ENCODE measurements at places on chromosomes 3 and 15.

- DNase-seq = no peak
Measured at GRCh38 chr3:81531263-81531662, 230.2 kb downstream of the GBE1 start.

GRCh38 chr15:89111961-89112340 lies 23.7 kb downstream of the ABHD2 start:
- DNase-seq = no peak

- peak; percentile 23 for DNase-seq
Measured at GRCh38 chr3:188584162-188584529, 430.2 kb downstream of the LPP start.

GRCh38 chr3:14684447-14684846 lies 9.5 kb downstream of the C3orf20 start:
- DNase-seq = no peak

GRCh38 chr3:19199131-19199530 lies 50.8 kb downstream of the KCNH8 start:
- no peak for DNase-seq

DNA sequence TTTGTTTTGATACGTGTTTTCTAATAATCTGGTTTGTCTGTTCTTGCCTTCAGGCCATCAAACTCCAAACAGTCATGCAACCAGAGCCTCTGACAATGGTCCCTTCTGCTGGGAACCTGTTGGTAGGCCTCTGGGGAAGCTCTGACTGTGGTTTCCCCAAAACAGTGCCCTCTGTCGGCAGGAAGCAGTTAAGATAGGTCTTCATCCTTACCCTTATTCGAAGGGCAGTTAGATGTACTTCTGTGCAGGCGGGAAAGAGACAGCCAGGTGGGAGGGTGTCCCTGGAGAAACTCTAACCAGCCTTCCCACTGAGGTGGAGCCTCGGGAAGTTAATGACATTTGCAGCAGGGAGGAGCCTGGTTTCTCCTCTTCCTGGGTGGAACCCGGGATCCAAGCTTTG lies 81.6 kb upstream of the CHMP2B start:
- no peak for DNase-seq

DNA sequence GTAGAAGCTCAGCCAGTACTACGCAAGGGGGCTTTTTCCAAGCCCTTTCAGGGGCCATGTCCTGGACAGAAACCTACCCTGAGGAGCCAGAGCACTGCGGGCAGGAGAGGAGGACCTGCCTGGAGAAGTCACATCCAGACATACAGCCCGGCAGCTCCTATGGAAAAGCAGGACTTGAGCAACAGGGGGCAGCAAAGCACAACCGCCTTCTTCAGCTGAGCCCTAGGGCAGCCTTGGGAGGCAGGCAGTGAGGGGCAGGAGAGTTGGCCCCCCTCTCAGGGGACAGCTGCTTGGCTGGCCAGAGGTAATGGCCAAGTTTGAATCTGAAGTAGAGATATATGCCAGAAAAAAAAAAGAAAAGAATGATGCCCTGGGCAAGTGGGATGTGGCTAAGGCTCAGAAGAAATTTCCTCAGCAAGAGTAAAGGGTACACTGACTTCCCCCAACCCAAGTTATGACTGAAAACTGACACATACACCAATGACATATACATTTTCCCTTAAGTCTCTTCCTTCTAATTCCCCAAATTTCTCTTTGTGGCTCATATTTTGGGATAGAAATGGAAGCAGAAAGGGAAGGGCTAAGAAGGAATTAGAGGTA lies 56.9 kb downstream of the CYP19A1 start:
- no peak for DNase-seq

DNA sequence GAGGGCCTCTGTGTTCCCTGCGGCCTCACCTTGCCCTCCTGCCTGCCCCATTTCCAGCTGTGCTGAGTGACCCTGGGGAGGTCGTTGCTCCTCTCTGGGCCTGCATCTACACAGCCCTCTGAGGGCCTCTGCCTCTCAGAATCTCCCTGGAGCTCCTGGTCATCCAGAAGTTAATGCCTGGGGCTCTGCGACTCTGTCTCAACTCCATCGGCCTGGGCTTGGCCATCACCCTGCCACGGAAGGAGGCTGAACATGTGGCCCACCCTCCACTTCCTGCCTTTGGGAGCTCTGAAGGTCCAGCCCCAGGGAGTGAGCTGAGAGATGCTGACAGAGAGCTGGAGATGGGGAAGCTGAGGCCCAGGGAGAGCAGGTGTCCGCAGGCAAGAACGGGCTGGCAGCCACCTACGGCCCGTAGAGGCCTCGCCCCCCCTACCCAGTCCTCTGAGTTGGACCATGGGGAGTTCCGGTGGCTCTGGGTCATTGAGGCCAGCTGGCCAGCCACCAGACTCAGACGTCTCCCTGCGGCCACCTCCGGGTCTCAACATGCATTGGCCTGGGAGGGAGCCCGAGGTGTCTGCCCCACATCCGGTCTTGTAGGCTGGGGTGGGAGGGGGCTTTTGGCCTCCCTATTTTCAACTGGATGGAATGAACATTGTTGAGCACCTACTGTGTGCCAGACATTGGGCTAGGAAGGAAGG lies 34.2 kb downstream of the GRIP2 start:
- no peak for DNase-seq

DNA sequence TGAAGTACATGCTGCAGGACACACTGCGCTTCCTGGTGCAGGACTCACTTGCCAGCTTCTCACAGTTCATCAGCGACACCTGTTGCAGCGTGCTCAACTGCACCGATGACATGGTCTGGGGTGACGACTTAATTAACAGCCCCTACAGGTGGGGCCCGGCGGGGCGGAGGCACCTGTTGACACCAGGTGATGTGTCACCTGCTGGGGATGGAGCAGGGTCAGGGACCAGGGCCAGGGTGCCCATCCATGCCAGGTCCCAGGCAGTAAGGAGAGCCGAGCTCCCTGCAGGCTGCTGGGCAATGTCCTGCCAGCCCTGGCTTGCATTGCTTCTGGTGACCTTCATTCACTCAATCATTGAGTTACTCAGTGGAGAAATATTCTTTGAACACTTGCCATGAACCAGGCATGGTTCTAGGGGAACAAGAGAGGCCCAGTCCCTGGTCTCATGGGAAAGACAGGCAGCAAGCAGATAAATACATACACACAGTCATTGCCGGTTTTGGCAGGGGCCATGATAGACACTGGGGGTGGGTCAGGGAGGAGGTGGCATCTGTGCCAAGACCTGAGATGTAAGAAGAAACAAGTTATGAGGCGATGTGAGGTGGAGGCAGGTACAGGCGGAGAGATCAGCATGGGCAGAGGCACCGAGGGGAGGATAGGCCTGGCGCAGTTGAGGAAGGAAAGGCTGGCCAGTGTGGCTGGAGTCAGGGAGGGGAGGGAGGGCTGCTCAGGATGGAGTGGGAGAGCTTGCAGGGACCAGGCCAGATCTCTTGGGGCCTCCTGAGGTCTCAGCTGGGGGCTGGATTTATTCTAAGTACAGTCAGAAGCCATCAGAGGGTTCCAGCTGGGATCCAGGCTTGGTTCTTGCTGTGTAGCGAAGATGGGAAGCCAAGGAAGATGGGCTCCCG lies 30.8 kb downstream of the DNAH1 start:
- DNase-seq = no peak

DNA sequence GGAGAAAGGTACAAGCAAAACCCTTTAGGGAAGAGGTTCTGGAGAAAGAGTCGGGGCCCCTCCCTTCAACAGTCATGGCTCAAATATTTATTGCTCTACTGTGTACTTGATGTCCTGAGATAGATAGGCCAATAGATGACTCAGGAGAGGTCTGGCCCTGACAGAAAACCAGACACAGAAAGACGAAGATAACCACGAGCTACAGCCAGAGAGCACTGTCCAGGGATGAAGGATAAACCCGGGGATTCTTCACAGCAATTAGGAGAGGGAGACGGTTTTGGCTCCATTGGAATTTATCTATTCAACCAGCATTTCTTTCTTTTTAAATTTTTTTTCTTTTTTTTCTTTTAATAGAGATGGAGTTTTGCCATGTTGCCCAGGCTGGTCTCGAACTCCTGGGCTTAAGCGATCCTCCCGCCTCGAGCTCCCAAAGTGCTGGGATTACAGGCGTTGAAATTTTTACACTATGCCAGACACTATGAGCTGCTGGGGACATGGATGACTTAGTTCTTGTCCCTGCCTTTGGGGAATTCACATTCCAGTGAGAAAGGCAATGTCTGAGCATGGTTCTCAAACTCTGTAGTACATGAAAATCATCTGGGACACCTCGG lies 4.6 kb upstream of the CIDEC start:
- no peak for DNase-seq

GRCh38 chr3:140540262-140540661 lies 137.6 kb upstream of the TRIM42 start:
- DNase-seq = no peak

GRCh38 chr3:187568171-187568570 lies 102.0 kb downstream of the SST start:
- DNase-seq = no peak

- DNase-seq = no peak
Measured at GRCh38 chr3:108297647-108298046, 1.3 kb downstream of the HHLA2 start.

DNA sequence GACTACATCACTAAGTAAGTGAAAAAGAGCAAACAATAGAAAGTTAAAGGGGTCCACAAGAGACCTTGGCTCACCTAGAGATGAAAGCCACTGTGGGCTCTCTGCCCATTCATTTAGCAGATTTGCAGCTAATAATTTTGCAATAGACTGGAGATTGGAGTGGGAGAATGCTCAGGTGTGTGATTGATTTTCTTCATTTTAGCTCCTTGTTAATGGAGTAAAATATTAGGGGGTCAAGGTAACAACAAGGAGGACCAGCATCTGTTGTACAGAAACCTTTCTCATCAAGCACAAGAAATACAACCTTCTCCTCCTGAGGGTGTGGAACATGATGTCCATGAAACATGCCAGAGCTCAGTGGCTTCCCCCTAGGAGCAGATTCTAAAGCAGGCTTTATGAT lies 63.2 kb downstream of the TMEM266 start:
- no peak for DNase-seq

GRCh38 chr3:125125821-125126245 lies 70.0 kb upstream of the HEG1 start:
- DNase-seq = no peak

DNA sequence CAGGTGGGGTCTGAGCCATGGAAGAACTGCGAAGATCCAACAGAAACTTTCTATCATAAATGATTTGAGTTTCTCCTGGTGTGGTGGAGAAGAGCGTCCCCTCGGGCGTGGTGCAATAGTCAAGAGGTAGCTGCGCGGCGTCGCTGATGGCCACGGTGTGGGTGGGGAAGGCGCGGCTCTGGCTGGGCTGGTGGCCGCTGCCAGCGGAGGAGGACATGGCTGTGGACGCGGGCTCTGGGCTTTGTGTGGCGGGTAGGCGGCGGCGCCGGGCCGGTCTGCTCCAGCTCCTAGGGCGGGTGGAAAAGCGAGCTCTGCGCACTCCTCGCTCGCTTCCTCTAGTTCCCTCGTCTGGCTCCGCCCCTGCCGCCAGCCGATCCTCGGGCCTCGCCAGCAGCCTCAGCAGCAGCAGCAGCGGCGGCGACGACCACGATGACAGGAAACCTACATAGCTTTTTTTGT lies 5.9 kb downstream of the STARD9 start:
- peak; percentile 91 for DNase-seq

DNA sequence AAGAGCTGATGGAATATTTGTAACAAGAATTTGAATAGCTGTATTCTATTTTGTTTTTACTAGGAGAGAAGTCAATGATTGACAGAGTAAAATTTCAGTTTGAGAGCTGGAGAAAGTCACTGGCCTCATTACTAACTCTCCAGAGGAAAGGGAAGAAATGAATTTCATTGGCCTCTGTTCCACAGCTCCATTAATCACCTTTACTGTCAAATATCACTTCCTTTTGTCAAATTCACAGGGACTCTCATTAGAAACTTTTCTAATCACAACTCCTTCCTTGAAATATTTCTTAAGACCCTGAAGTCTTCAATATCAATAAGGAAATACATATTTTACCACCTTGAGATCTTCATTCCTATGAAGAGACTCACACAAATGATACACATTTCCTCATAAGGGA lies 379.9 kb upstream of the RASGRP1 start:
- no peak for DNase-seq

DNA sequence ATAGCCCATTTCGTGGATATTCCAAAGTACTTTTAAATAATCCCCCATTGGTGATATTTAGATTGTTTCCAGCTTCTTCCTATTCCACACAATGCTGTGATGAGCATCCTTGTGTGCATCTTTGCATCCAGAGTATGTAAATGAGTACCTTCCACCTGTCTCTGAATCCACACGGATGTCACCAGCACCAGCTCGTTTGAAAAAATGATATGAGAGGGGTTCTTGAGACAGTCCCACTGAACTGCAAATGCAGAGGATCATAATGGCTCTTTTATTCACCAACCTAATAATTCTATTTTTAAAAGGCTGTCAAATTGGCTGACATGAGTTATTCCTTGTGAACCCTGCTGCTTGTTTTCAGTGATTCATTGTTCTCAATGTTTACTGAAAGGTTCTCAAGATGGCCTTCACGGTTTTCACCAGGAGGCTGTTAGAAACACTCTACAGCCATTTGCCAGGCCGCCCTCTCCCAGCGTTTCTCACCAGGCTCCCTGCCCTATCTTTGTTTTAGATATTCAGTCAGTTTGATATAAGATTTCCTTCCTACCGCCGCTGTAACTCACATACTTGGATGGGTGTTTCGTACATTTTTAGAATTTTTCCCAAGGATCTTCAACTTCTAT lies 96.7 kb upstream of the PTPRG start:
- DNase-seq = no peak

DNA sequence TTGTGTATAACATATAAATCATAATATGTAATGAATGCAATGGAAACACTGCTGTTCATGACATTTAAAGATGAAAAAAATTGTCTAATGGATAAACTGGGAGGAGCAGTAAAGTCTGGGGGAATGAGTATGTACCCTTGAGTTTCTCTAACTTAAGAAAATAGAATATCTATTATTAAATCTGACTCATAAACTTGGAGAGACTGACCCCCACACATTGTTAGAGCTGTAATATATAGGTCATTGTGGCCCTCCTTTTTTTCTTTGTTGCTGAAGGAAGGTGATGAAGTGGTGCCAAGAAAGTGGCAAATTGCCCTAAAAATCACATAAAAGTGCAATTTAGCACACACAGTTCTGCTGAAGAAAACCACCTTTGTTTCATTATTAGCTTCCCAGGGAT lies 389.8 kb upstream of the RARB start:
- DNase-seq = no peak

GRCh38 chr15:38690216-38690615 lies 125.6 kb upstream of the RASGRP1 start:
- DNase-seq = no peak

DNA sequence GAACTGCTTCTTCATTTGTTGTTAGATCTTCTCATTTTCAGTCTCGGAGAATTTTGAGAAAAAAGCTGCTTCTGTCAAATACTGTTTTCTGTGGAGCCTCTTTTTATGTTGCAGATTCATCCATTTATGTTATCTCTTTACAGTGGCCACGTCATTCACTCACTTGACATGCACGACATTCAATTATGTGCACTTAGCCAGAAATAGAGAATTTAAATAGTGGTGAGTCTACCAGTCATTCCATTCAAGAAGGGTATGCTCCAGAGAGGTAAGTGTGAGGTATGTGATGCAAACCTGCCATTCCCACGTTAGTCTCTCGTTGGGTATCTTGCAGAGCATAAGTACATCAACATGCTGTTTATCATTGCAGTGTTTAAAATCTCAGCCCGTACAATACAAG lies 9.8 kb downstream of the ARPP19 start:
- no peak for DNase-seq

GRCh38 chr3:56879436-56880215 lies 77.9 kb upstream of the ARHGEF3 start:
- DNase-seq = no peak
